ENCODE measurements at places on chromosomes 3 and 15.

GRCh38 chr15:70741107-70741531 lies 22.2 kb downstream of the UACA start:
- DNase-seq, result peak; percentile 96

GRCh38 chr3:56691165-56692000 lies 8.3 kb upstream of the TASOR start:
- peak; percentile 70 for DNase-seq

- DNase-seq, result no peak
Observed at GRCh38 chr3:47414161-47414564, 33.3 kb downstream of the PTPN23 start.

- DNase-seq, result peak; percentile 12
Observed at GRCh38 chr3:131231710-131232389, 149.7 kb upstream of the NUDT16 start.

DNA sequence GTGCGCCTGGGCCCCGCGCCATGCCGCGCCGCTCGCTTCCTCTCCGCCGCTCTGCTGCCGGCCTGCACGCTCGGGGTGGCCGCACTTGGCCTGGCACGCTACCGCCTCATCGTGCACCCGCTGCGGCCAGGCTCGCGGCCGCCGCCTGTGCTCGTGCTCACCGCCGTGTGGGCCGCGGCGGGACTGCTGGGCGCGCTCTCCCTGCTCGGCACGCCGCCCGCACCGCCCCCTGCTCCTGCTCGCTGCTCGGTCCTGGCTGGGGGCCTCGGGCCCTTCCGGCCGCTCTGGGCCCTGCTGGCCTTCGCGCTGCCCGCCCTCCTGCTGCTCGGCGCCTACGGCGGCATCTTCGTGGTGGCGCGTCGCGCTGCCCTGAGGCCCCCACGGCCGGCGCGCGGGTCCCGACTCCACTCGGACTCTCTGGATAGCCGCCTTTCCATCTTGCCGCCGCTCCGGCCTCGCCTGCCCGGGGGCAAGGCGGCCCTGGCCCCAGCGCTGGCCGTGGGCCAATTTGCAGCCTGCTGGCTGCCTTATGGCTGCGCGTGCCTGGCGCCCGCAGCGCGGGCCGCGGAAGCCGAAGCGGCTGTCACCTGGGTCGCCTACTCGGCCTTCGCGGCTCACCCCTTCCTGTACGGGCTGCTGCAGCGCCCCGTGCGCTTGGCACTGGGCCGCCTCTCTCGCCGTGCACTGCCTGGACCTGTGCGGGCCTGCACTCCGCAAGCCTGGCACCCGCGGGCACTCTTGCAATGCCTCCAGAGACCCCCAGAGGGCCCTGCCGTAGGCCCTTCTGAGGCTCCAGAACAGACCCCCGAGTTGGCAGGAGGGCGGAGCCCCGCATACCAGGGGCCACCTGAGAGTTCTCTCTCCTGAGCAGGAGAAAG lies 951 bp downstream of the GPR62 start:
- DNase-seq, result peak; percentile 69

DNA sequence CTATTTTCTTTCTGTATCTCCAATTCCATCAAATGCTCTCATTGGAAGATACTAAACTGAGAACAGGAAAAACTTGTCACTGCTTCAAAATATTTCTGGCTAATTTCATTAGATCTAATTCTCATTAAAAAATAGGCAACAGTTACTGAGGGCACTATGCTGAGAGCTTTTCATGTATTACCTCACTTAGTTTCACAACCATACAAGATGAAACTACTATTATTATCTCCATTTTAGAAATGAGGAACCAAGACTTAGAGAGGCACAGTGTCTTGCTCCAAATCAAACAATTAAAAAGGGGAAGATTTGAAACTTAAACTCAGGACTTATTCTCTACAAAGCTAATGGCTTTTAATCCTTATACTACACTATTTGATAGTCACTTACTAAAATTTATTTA lies 7.2 kb upstream of the OTOL1 start:
- DNase-seq, result no peak

DNA sequence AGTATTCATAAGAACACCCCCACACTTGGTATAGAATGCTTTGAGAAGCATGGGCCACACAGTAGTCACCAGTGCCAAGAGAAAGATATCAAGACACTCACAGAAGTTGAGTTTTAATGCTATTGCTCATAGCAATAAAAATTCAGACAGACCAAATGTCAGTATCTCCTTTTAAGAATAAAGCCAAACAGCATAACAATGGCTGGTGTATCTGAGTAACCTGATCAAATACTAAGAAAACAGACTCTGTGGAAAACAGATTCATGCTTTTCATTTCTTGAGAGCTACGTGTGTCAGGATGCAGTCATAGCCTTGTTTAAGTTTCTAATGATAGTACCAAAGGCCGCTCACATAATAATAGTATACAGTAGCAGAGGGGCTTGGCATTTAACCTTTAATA lies 778.5 kb downstream of the MECOM start:
- DNase-seq, result peak; percentile 31

DNA sequence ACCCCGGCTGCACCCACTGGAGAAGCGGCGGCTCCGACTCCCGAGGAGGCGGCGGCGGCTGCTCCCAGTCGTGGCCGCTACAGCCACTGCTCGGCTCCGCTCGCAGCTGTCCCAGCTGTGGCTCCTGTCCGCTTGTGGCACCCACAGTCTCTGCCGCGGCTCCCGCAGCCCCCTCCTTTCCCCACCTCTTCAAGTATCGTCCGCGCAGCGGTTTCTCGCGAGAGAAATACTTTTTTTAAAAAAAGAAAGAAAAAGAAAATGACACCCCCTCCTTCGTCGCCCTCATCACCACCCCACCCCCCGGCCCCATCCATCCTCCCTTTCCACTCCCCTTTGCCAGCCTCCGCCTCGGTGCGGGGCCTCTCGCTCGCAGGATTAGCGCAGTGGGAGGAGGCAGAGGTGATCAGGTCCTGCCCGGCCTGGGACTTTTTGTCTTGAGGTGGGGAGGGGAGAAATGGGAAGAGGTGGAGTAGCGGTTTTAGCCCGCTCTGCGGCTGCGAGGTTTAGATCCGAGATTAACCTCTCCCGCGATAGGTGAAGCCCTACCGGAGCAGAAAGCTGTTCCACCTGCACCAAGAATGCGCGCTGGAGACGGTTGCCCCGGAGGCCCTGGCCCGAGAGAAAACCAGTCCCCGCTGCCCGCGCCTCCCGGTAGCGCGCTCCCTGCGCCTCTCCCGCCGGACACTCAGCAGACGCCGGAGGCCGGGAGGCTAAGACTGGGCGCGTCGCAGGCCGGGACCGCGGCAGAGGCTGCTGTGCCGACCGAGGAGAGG lies at the start of gene FBN1:
FBN1 (minus strand) TSS at position 152 of the 773 bp plus-strand sequence. CDS start 940 bp downstream, outside the sequence.
- peak; percentile 96 for DNase-seq

DNA sequence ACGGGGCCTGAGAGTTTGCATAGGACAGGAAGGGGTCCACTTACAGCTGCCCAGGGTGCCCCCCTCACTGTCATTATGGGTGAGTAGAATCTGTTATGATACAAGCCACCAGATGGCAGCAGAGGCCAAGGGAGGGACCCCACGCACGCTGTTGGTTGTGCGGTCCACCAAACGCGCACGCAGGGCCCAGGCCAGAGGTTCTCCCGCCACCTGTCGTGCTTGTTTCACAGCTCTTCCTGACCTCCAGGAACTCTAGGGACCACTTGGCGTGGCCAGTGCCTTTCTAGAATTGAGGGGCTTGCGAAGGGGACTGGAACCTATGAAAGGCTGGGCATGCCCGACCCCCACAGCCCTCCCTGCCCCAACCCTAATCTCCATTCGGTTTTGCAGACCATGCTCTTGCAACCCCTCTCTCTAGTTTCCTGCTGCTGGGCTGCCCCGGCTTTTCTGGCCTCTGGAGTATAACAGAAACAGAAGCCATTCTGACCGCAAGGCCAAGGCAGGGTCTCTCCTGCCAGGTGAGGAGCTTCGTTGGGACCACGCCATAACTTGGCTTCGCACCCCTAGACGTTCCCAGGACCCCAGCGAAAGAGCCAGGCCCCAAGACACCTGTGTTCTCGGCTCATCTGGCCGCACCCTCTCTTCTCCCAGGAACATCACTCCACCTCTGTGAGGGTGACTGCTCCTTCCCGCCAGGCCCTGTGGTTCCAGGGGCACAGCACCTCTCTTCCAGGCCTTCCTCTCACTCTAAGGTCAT lies 46.0 kb downstream of the ALDH1L1 start:
- DNase-seq, result peak; percentile 59

DNA sequence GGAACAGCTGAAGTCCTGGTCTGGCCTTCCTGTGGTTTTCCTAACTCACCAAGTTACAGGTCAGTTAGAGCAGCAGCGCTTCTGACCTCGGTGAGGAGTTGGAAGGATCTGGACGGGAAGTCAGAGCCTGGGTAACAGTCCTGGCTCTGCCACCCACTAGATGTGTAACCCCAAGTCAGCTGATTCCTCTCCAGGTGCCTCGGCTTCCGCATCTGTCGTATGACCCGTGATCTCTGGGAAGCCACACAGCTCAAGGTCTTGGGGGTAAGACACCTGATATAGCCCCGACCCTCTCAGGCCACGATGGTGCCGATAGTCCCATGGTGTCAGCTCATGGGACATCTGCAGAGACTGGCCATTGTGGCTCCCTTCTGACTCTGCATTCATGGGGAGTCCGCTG lies 8.3 kb upstream of the PIGZ start:
- DNase-seq, result no peak

- DNase-seq, result peak; percentile 57
Observed at GRCh38 chr15:45126535-45127158, 3.0 kb downstream of the DUOXA1 start.

- DNase-seq, result no peak
Observed at GRCh38 chr15:69816522-69816921, 281.2 kb downstream of the TLE3 start.

DNA sequence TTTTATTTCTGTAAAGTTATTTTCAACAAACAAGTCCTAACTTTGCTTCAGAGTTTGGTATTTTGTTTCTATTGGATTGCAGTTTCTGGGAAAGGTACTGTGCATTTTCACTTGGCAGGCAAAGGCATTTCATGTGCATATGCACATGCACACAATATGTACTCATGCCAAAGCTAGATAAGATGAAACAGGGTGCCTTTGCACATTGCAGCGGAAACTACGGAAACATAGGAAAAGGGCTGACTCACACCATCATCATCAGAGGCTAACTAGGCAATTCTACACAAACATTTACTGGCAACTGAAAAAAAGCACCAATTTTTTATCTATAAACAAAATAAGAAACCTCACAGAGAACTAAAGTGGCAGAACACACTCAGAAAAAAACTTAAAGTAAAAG lies 550.6 kb upstream of the NECTIN3 start:
- peak; percentile 98 for DNase-seq

GRCh38 chr3:182482705-182483104 lies 310.6 kb upstream of the ATP11B start:
- no peak for DNase-seq

DNA sequence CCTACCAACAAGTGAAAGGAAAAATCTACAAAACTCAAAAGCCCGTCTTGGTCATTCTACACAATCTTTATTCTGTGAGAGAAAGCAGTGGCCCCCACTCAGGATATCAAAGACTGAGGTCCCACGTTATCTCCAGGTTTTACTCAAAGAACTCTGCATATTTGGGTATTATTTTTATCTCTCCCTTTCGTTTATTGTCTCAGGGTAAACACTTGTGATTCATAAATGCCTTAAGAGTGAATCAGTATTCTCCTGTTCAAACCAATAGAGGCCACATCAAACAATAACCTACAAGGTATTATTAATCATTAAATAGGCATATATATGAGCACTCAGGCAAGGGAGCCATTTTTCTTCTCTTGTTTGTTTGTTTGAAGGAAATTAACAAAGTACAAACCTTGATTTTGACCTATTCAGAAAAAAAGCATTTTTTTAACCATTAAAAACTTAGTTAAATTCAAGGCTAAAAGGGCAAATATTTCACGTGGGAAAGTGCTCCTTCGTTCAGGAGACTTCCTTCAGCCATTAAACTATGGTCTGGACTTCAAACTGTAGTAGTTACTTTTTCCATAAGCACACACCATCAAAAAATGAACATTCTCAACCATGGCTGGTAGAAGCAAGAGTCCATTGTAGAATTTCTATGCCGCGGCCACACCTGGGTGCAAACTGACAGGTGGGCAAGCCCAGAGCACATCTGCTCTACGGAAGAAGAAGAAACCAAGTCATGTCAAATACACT lies 13.9 kb upstream of the HES1 start:
- DNase-seq, result peak; percentile 58

GRCh38 chr3:111072031-111072921 lies 660 bp downstream of the NECTIN3 start:
- peak; percentile 43 for DNase-seq

DNA sequence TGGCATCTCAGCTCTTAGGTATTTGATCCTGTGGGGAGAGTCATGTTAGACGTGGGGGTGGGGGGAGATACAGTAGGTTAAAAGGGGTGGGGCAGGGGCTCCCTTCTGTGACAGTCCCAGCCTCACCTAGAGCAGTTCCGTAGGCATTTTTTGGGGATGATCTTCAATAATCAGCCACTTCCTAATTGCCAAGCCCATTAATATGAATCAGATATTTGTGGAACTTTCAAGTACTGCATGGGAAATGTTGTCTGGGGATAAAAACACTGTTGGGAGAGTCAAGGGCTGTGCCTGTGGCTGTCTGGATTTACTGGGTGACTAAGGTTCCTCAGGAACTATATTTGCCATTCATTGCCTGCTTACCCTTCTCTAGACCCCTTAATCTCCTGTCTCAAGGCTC lies 9.5 kb downstream of the C3orf52 start:
- no peak for DNase-seq

DNA sequence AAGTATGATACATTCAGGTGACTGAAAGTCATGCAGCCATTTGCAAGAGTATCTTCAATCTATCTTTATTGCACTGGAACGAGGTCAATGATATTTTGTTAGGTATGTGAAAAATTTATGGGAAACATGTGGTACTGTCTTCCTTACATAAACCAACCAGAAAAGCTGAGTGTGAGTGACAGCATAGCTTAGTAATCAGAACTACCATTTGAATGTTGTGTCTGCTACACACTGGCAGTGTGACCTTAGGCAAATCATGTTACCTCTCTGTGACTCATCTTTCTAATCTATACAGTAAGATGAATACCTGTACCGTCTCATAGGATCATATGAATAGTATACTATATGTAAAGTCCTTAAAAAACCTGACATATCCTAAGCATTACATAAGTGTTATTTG lies 337.9 kb upstream of the IL12A start:
- DNase-seq, result no peak

- peak; percentile 37 for DNase-seq
Observed at GRCh38 chr3:155859859-155860258, 5.6 kb upstream of the SLC33A1 start.

GRCh38 chr3:192174283-192174682 lies 553.1 kb downstream of the FGF12 start:
- DNase-seq, result no peak

DNA sequence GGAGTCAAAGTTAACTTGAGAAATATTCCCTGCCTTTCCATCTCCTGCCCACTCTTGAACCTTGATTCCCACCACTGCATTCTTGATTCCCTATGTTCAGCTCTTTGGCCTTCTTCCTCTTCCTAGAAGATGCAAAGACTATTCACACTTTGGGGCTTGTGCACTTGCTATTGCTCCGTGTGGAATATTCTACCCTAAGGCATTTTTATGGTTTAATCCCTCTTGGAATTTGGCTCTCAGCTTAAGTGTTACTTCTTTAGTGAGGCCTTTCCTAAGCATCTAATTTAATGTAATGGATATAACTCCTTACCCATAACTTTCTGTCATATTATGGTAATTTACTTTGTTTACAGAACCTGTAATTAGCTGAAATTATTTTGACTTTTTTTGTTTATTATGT lies 318.9 kb upstream of the COL8A1 start:
- no peak for DNase-seq

GRCh38 chr3:100041328-100041749 lies 73.0 kb downstream of the FILIP1L start:
- peak; percentile 97 for DNase-seq

GRCh38 chr3:171772427-171773056 lies 37.7 kb downstream of the PLD1 start:
- peak; percentile 83 for DNase-seq
